Stimulated activated CD4-positive, alpha-beta T cell treated with anti-CD3 and anti-CD28 coated beads, TNF-alpha, amount 100 ng/mL, for 48 hours (primary cell): ENCODE measurements at places on chromosomes 16 and 17.

GRCh38 chr16:56316545-56316944 is 108.8 kb downstream of the AMFR start:
- no peak for DNase-seq

DNA sequence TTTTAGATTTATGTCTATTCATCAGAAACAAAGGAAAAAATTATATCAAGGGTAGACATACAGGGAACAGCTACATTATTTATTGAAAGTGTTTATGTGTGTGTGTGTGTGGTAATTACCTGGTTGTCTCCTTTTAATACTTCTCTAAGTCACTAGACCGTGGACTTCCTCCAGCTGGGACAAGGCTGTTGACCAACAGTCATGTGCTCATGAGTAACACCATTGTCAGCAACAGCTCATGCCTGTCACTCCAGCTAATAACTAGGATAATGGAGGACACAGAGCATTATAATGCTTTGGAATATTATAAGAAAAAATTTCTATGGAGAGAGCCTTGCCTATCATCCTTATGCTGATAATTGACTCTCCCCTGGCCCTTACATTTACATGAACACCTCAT is 125.3 kb upstream of the SALL1 start:
- no peak for DNase-seq

DNA sequence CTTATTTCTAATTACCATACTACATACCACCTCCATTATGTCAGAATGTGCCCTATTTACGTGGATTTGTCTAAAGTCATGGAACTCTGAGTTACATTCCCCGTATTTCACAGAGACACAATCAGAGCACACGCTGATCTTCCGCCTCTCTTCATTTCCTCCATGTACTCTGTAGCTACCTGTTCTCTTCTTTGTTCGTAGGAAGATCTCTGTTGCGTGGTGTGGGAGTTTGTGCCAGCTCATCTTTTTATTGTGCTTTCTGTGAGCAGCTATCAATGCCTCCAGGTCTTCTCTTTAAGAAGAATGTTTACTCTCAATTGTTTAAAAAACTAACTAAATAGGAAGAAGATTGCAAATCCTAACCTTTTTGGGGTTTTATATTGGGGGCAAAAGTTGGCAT is 26.9 kb downstream of the NLRC5 start:
- DNase-seq = no peak

DNA sequence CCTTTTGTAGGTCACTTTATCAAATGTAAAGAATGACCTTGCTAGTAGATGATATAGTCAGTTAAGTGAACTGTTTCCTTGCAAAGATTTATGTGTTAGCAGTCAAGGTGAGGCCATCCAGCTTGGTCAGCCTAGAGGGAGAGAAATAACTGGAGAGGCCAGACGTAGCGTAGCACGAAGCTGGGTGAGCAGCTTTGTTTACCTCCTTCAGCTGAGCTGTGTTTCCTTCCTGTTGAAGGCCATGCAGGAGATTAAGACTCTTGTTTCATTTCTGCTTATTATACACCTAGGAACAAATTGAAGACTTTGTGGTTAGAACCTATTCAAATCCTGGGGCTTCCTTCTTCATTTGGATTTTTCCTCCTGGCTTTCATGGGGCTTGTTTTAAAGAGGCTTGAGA is 267.1 kb downstream of the PHKB start:
- DNase-seq = no peak

DNA sequence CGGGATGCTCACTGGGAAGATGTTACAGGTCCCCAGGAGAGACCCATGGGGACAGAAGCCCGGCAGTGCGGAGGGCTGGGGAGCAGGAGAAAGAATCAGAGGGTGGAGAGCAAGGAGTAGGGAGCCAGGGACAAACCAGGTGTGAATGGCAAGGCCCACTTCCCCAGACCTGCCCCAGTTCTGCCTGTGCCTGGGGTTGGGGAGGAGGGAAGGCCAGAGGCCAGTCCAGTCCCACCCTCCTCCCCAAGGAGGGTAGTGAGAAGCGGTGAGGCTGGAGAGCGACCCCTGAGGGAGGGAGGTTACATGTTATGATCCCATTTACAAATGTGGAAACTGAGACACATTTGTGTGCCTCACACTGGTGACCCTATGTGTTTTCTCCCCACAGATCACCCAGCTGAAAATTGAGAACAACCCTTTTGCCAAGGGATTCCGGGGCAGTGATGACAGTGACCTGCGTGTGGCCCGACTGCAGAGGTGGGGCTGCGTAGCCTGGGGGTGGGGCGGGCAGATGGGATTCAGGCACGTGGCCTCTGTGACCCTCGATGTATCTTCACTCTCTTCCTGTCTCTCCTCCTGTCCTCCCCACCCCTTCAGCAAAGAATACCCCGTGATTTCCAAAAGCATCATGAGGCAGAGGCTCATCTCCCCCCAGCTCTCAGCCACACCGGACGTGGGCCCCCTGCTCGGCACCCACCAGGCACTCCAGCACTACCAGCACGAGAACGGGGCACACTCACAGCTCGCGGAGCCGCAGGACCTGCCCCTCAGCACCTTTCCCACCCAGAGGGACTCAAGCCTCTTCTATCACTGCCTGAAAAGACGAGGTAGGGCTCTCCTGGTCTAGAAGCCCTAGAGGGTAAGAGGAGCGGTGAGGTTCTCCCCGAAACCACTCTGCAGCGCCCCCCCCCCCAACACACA is 27.5 kb downstream of the TBX4 start:
- no peak for DNase-seq

GRCh38 chr16:51409001-51409675 is 258.1 kb upstream of the SALL1 start:
- DNase-seq = no peak

- no peak for DNase-seq
Observed at GRCh38 chr17:51645056-51645455, 384.7 kb downstream of the UTP18 start.

DNA sequence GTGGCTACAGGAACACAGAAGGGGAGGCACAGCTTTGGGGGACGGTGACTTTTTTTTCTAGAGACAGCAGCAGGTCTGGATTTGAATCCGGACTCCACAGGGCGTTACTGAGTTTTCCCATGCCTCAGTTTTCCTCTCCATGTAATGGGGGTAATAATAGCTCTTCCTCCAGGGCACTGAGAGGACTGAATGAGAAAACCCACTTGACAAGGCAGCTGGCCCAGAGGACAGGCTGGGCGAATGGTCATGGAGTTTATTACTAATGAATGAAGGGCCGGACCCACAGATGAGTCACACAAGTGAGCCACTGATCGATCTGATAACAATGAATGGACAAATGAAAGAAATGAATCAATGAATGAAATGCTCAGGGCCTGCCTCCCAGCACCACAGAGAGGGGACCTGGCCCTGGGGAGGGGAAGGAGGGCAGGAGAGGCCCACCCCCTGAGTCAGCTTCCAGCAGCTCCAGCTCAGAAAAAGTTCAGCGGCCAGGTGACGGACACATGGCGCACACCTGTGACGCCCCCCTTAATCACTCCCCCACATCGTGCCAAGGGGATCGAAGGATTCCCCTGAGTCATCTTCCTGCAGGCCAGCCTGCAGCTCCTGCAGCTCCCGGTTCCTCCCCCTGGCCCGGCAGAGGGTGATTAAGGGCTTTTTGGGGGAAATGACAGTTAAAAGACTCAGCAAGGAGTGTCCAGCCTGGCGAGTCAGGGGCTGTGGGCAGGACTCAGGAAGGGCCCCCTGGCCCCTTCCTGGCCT is 54.3 kb downstream of the SOCS1 start:
- DNase-seq = no peak

GRCh38 chr17:50725769-50726655 is 6.6 kb downstream of the LUC7L3 start:
- no peak for DNase-seq

DNA sequence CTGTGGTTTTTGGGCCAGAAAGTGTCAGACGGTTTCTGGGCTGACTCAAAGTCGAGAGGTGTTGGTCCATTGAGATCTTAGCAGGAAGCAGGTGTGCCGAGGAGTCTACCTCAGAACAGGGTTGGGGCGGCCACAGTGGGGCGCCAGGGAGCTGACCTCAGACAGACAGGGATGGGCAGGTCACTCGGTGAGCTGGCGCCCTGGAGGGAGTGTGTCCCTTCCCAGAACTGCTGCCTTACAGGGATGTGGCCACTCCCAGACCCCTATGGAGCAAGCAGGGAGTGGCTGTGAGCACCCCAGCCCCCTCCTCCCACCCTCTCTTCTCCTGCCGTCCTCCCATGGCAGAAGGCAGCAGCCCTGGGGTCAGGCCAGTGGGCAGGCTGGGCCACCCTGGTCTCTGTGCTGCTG is 14.0 kb upstream of the DPEP1 start:
- DNase-seq = no peak

DNA sequence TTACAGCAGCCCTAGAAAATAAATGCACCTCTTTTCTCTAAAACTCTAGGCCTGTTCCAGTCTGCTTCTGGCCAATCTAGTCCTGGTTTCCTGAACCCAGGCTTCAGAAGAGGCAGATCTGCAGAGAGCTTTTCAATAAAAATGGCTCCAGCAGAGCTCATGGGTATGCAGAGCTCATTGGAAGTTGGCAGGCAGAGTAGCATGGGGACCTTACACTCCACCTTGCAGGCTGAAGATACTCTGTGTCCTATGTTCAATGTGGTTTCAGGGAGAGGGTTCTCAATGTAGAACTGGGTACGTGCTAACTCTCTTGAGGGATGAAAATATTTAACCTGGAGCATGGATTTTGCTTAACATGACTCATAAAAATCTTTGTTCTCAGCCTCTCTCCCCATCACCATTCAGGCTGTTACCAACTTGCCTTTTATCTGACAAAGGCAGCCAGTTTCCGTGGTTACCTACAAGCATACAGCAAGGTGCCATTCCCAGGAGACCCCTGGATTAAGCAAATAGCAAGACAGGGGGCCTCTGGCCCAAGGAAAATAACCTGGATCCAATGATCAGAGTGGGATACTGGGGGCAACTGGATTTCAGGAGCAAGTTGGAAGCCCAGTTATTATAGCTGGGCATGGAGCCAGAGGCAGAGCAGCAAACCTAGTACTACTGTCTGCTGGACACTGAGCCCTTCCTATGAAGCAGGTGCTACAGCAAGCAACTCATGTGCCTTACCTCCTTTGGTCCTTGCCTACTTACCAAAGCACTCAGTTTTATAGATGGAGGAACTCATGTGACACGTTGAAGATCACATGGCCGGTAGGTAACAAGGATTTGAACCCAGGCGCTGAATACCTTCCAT is 98.2 kb upstream of the DHX40 start:
- DNase-seq = no peak

- DNase-seq = no peak
Observed at GRCh38 chr17:77327181-77327565, 186.4 kb downstream of the SEC14L1 start.

DNA sequence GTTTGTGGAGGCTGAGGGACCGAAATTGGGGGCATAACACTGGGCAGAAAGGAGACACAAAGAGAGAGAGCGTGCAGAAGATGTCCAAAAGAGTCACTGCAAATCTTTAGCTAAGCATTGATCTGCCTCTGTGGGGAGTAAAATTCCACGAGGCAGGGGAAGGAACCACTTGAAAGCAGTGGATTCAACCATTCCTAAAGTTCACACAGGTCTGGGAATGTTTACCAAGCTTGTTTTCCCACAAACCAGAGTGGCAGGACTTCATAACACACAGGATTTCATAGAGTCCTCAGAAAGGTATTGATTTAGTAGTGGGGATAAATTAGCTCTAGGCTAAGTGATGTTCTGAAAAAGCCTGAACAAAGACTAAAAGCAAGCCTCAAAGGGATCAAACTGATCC is 66.1 kb upstream of the RPL38 start:
- no peak for DNase-seq

- DNase-seq = peak; percentile 91
Observed at GRCh38 chr16:88686439-88687253, at the start of gene SNAI3. Gene SNAI3, minus strand, starts transcription at chr16:88686507. Its CDS starts 101 bp downstream, at chr16:88686406.

DNA sequence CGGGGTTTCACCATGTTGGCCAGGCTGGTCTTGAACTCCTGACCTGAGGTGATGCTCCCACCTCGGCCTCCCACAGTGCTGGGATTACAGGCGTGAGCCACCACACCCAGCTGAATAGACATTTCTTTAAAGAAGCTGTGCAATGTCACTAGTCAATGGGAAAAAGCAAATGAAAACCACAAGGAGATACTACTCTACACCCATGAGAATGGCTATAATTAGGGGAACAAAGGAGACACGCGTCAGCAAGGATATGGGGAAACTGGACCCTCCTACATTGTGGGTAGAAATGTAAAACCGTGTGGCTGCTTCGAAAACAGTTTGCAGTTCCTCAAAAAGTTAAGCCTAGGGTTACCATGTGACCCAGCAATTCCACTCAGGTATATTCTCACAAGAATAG is 103.4 kb downstream of the VPS53 start:
- no peak for DNase-seq

GRCh38 chr17:35763767-35764122 is 3.1 kb downstream of the C17orf50 start:
- DNase-seq = no peak

DNA sequence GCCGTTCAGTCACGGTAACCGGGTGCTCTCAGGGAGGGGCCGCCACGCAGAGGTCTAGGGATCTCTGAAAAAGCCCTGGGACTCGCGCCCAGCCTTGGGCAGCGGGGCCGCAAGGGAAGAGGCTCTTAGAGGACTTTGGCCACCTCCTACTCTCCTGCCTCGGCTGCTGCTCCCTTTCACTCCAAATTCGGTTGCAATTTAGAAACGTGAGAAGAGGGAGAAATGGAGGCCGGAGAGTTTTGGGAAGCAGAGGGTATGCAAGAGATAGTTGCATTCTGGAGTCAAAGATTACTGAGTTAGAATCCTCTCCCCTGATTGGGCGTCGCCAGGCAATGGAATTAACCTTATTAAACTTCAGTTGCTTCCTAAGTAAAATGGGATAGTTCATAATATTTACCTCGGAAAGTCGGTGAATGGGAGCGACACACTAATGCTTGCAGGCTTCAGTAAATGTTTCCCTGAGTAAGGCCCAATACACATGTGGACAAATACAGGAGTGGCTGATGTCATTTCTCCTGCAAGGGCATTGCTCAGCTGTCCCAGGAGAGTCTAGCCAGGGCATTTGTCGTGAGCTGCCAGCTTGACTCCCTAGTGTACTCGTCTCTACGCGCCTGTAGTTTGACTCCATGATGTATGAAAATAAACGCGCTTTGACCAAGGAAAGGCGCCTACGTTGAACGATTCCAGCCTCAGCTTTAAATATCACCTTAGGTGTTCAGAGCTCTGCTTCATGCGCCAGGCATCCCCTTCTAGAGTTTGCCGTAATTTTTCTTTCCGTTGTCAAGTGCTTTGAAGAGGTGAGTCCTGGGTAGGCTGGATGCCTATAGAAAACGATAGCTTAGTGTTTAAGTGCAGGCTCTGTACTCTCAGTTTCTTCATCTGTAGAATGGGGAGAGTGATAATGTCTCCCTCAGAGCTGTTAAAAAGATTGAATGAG is 667 bp downstream of the OGFOD1 start:
- DNase-seq = no peak
